ENCODE measurements at places on chromosomes 16 and 17. TPM values are rescaled to one million over a fixed set of nuclear protein-coding genes. Genes with fewer than 3 reads are reported as not detected.
A peak's percentile ranks its signal among the peaks of the same experiment; 100 is the strongest.

- DNase-seq = no peak
These were observed 46.1 kb upstream of the MSI2 start for GRCh38 chr17:57210224-57210553.

GRCh38 chr17:81402981-81403467, 7.8 kb downstream of the BAHCC1 start:
- DNase-seq = no peak

- DNase-seq = no peak
These were observed 10.5 kb downstream of the PIMREG start for GRCh38 chr17:6454495-6455320.

GRCh38 chr16:79001156-79001967, 599.2 kb downstream of the MAF start:
- no peak for DNase-seq

DNA sequence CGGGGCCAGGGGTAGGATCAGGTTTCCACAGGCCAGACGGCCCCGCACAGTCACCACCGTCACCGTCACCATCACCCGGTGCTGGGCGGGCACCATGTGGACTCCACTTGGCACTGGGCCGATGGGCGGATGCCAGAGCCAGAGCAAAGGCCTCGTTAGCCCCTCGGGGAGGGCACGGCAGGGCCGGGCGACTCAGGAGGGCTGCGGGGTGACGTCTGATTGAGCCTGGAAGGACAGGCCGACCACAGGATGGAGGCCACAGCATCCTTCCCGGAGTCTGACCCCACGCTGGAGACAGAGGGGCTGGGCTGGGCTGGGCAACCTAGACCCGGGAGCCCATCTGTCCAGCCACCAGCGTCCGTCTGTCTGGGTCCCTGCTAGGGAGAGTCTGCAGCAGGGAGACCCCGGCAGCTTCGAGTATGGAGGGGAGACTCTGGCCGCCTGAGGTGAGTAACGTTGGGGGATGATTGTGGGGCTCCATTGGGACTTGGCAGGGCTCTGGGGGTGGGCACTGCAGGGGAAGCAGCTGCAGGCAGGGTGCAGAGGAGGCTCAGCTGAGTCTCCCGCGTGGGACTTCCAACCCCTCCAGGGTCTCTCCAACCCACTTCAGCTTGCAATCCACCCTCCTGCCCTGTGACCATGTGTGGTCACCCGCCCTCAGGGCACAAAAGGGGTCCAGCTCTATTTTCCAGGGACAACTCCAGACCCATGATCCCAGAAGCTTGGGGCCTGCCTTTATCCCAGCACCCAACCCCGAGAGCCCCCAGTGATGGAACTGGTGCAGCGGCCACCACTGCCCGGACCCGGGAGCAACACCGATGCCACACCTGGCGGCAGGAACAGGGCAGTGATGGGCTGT, 22.6 kb downstream of the SLC25A10 start:
- DNase-seq = no peak

- DNase-seq = no peak
These were observed 376.3 kb downstream of the CNTNAP4 start for GRCh38 chr16:76653390-76654026.

DNA sequence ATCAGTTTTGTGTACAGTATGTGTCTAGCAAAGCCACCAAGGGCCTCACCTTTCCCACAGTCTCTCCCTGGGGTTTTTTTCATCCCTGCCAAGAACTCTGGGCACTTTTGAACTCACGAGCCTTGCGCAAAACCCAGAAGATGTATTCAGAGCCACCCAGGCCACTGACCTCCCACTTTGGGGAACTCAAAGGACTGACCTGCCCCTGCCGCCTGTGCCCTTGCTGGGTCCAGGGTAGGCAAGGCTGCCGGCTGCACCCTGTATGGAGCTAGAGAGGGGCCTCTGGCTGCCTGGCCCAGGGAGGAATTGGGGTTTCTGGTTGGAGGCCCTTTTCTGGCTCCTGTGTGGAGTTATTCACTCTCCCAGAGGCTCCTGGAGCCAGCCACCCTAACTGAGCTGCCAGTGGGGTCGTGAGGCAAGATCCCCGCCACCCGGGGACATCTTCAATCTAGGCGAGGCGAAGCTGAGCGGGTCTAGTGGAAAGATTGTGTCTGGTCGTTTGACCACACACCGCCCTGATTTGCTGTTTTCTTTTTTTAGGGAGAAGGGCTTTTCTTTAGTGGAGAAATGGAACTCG, 1.9 kb downstream of the CDK5R1 start:
- DNase-seq = no peak

DNA sequence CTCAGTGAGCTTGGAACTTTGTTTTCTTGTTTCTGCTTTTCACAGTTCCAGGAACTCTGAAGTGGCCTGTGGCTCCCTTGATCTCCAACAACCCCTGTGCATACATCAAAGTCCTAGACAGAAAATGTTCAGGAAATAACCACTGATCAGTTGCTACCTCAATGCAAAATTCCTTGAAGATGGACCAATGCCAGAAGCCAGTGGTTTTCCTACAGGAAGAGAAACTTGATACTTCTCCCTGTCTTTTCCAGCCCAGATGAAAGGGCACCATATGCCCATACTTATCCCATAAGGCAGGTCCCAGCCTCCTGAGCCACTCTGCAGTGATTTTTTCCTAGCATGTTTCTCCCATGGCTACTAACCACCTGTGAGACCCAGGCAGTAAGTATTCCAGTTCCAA, 12.3 kb upstream of the CDRT4 start:
- no peak for DNase-seq

GRCh38 chr16:4092547-4093265, 23.5 kb downstream of the ADCY9 start:
- DNase-seq = no peak

DNA sequence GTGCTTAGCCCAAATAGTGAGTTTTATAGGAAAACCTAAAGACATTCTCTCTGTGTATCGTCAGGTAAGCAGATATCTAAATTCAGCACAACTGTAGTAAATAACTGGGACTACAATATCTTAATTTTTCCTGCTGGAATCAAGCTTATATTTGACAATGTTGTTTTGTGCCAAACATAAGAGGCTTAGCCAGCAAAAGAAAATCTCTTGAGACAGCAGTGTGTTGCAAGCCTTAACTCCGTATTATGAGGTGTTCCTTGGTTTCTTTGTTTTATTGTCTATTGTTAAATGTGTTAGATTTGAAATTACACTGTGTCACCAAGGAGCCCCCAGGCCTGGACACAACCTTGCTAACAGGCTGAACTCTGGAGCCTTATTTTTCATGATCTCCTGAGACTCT, 1570.6 kb upstream of the GOT2 start:
- no peak for DNase-seq

- no peak for DNase-seq
These were observed 606.0 kb upstream of the RBFOX1 start for GRCh38 chr16:6726621-6727020.

DNA sequence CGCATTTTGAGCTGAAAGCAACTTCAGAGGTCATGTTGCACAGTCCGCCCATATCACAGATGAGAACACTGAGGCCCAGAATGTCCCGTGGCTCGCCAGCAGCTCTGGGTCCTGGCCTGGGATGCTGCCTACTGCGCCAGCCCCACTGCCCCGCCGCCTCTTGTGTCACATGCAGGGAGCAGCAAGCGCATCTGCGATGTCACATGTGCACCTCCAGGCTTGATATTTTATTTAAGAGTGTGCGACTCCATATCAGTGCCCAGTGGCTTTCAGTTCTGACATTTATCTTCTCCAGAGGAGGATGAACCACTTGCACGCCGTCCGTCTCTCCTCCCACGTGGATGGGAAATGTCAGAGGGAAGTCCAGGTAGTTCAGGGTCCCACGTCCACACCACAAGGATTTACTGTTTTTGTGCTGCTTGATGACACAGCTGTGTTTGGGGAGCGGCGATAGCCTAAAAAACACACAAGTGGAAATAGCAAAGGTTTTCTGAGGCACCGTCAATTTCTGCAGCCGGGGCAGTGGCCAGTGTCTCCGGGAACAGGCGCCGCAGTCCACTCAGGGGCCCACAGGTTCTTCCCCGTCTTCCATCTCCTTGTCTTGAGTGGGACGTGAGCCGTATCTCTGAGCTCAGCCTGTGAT, 7.0 kb upstream of the RBFOX3 start:
- DNase-seq = no peak

DNA sequence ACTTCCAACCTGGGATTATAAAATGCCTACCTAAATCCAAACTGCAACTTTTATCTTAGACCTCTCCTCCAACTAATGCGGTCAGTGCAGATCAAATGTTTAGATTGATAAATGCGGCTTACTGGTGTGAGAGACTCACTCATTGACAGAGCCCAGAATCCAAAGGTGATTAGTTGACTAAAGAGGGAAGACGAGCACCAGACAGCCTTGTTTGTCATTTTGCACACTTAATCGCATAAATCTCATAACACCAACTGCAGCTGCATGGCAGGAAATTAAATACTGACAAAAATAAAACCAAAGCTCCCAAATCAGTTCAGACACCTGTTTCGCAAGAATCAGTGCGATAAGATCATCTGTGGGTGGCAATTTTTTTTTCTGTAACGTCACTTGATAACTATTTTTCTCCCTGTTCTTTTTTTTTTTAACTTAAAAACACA, 35.9 kb downstream of the NACA2 start:
- no peak for DNase-seq

GRCh38 chr17:17626840-17627239, 35.3 kb upstream of the PEMT start:
- DNase-seq = no peak

GRCh38 chr16:10846213-10846998, 27.8 kb upstream of the TVP23A start:
- DNase-seq = no peak

DNA sequence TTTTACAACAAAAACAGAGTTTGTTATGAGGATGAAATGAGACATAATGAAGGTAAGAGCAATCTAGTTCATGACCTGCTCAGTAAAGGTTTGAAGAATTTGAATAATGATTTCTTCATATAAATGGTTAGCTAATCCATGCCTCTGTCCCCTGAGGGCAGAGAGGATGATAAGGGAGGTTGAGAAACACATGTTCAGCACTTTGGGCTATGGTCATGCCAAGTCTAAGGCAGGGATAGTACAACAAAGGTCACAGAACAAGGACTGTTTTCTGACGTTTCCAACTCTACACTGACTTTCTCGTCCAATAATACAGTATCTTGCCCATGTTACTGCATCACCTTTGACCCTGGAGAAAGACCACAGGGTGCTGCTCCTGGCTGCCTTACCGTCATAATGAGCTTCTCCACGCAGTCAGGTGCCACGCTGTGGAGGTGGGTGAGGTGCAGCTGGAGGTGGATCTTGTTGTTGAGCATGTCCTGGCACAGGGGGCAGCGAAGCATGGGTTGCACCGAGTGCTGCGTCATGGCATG, 236.7 kb downstream of the ZFHX3 start:
- no peak for DNase-seq

- DNase-seq = no peak
These were observed 10.2 kb upstream of the JPT2 start for GRCh38 chr16:1667916-1668315.

GRCh38 chr17:82300707-82301270, 16.6 kb downstream of the CD7 start:
- peak; percentile 48 for DNase-seq

DNA sequence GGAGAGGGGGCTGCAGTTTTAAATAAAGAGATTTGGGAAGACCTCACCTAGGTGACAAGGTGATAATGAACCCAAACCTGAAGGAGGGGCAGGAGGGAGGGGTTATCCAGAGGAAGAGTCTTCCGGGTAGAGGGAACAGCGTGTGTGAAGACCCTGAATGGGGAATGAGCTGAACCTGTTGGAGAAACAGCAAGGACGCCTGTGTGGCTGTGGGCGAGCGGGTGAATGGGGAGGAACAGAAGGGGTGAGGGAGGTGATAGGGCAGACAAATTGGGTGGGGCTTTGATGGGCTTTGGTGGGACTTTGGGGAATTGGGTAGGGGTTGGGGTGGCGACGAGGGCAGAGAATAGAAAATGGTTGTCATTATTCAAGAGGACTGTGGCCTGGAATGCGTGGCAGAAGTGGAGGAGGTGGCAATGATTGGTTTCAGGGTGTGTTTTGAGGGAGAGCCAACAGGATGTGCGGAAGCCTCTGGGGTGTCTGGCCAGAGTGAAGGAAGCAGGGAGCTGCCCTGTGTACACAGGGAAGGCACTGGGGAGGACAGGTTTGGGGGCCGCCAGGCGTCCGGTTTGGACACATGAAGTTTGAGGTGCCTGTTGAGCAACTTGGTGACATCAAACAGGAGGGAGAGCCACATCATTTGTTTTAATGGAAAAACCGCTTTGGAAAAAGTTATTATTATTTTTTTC, 48.7 kb downstream of the NKD1 start:
- no peak for DNase-seq

DNA sequence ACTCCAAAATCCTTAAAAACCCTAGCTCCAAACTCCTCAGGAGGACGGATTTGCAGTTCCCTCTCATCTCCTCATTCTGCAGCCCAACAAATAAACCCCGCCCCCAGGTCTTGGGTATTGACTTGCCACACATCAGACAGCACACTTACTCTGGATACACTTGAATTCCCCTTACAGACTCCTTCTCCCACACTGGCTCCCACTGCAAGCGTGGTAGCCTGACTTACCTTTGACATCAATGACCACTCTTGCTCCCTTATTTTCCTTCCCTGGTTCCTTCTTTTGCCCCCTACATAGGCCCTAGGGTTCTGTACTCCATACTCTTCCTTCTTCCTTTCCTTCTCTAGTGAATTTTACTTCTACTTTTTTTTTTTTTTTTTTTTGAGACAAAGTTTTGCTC, 7.5 kb downstream of the RFFL start:
- no peak for DNase-seq

- no peak for DNase-seq
These were observed 5.3 kb downstream of the RMI2 start for GRCh38 chr16:11350519-11350918.

- DNase-seq = no peak
These were observed 14.4 kb downstream of the RHOT1 start for GRCh38 chr17:32156656-32157055.

DNA sequence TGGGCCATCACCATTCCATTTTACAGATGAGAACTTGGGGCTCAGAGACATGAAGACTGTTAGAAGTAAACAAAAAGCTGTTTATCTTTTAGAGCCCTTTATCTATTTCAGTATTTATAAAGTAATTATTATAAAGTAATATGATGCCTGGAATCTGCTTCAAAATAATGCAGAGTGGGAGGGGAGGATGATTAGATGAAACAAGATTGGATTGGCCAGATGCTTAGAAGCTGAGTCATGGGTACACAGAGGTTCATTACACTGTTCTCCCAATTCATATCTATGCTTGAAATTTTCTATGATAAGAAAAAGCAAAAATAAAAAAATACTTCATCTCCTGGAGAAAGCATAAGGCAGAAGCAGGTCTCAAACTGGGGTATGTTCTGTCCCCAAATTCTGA, 29.4 kb downstream of the TOM1L2 start:
- no peak for DNase-seq

RDM1 gene
- 1.7 TPM for total RNA-seq

SAMD14 gene
- 3.6 TPM for total RNA-seq

DUS1L gene
- 231 TPM for total RNA-seq

SOCS1 gene
- total RNA-seq = 161 TPM

FAM20A gene
- not detected for total RNA-seq

TLCD2 gene
- 0.13 TPM for total RNA-seq

NOL11 gene
- 118 TPM for total RNA-seq

HOXB8 gene
- total RNA-seq = not detected

TMC8 gene
- total RNA-seq = 234 TPM

CCDC200 gene
- 0.47 TPM for total RNA-seq

CES3 gene
- 7.3 TPM for total RNA-seq

APOH gene
- total RNA-seq = not detected

TOM1L2 gene
- 9.3 TPM for total RNA-seq

SLC22A31 gene
- total RNA-seq = 2.6 TPM

Data from activated T-helper 1 cell treated with anti-CD3 and anti-CD28 coated beads, Interleukin-12 subunit alpha, Interleukin-12 subunit beta, Interleukin-2, Interleukin-4 antibody, amounts not matched to agents 30 ng/mL and 10 ng/mL and 1 ng/mL, durations not matched to agents 14 hours and 24 hours and 36 hours (primary cell).